ENCODE measurements at places on chromosomes 5 and 9.

- DNase-seq = no peak
Measured at GRCh38 chr5:4880304-4880741, 259.8 kb upstream of the ADAMTS16 start.

- no peak for DNase-seq
Measured at GRCh38 chr9:96232539-96233241, 69.3 kb downstream of the HSD17B3 start.

DNA sequence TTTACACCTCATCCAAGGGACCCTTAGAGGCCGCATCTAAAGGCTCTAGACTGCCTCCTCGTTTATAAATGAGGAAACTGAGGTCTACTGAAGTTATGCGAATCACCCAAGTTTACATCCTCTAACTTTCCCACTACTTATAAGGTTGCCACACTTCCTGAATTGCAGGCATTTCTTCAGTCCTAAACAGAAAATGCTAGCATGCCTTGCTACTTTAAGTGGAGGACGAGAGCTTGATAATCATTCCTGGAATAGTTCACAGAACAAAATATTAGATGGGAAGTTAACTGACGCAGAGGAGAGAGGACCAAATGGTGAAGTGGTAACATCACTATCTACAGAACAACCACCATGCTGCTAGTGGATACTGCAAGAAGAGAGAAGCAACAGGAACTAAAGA lies 85.8 kb downstream of the GNAQ start:
- DNase-seq = no peak

DNA sequence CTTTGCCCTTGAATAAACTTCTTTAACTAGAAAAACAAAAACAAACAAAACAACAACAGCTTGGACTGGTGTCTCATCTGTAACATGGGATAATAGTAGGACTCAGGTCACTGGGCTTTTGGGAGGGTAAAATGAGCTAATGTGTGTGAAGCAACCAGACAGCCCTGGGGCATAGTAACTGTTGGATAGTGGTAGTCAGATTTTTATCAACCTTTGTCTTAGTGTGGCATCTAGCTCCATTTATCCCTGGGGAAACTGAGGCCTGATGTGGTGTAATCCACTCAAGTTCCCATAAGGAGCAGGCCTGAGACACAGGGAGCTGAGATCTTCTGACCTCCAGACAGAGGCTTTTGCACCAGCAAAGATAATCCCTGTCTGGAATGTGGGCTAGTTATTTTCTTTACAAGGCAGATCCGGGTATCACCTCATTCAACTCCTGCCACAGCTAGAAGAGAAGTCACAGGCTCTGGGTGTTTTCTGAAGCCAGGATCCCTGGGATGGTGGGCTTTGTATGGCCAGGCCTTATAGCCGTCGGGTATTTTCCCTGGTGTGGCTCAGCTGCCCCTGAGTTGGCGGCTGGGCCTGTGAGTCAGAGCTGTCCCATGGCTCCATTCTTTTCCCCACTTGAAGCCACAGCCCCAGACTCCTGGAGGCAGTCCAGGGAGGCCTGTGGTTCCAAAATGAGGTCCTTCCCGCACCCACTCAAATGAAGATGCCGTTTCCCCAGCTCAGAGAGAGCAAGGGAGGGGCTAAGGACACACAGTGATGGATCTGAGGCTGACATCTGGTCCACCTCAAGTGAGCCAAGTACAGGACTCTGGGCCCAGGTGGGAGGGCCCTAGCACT lies 26.1 kb upstream of the CSF1R start:
- DNase-seq = no peak

DNA sequence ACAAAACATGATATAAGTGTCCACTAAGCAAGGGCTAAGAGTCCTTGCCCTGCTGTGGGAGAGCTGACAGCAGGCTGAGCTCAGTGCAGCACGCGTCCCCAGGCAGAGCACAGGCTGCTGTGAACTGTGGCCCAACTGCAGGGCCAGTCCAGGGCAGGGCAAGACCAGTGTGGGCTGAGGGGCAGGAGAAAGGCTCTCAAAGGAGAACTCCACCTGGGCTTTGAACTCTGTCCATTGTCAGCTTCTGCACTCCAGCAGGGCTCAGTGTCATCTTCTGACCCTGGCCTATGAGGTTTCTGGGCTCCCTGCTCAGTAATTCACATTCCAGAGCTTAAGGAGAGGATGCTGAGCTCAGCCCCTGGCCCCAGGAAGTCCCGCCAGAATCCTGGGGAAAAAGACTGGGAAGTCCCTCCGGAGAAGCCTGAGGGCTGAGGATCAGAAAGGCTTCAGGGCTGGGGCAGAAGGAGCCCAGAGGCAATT lies 37.4 kb downstream of the LHFPL2 start:
- DNase-seq = no peak

- DNase-seq = no peak
Measured at GRCh38 chr5:128885649-128886255, 79.5 kb upstream of the SLC27A6 start.

GRCh38 chr9:87836951-87837705 lies 45.5 kb upstream of the SPATA31E1 start:
- DNase-seq = no peak

- DNase-seq = peak; percentile 14
Measured at GRCh38 chr5:60843936-60844905, at the start of gene ELOVL7. Gene ELOVL7 (minus strand): TSS chr5:60844269. CDS start chr5:60787397, 56,872 bp downstream.
